Large intestine (tissue), 12 donors: ENCODE measurements at places on chromosomes 4 and X. TPM values are rescaled to one million over a fixed set of nuclear protein-coding genes. Genes with fewer than 3 reads are reported as not detected.

CYLC1 gene
- not detected for polyA plus RNA-seq

DNA sequence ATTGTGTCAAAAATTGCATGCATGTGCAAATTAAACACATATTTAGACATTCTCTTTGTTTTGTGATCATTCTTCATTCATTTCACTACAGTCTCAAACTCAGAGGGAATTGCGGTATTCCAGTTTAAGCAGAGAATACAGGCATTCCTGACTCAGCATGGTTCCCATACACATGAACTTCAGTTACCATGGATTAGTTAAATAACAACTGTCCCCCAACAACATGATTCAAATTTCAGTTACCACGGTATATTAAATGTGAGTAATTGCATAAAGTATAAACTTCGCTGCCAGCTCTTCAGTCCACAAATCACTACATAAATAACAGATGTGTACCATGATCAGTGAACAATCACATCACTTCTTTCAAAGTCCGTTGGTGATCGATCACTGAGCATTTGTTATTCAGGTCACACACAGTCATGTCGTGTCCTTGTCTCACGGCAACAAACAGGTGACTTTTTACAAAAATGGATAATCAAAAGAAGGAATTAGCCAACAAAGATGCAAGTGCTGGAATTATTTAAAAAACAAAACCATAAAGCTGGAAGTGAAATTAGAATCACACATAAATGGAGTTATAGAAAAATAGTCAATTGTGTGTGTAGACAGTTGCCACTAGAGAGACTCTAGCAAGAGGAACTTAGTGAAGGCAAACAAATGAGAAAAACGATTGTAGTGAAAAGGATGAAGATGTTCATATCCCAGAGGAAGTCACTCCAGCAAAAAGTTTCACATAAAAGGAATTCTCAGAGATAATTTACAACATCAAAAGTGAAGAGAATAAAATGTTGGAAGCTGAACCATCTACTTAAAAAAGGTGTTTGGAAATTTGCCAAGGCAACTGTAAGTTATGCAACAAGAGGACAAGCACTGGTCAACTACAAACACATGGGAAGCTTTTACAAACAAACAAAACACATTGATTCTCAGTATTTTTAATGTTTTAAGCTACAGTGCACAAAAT is 138.6 kb upstream of the SMARCAD1 start:
- H3K27ac ChIP-seq, result no peak overlapping the region
- no peaks in the 10 kb centered on the region for H3K36me3 ChIP-seq
- no peaks in the 10 kb centered on the region for H3K4me1 ChIP-seq
- no peaks in the 10 kb centered on the region for H3K27me3 ChIP-seq
- no peak for DNase-seq
- no peak overlapping the region for H3K4me3 ChIP-seq

- H3K36me3 ChIP-seq, result no peaks in the 10 kb centered on the region
- H3K27me3 ChIP-seq, result no peaks in the 10 kb centered on the region
- H3K27ac ChIP-seq, result no peak overlapping the region
- H3K4me1 ChIP-seq, result no peaks in the 10 kb centered on the region
- DNase-seq, result no peak
Observed at GRCh38 chr4:48178931-48179330, 44.9 kb upstream of the TXK start.

DNA sequence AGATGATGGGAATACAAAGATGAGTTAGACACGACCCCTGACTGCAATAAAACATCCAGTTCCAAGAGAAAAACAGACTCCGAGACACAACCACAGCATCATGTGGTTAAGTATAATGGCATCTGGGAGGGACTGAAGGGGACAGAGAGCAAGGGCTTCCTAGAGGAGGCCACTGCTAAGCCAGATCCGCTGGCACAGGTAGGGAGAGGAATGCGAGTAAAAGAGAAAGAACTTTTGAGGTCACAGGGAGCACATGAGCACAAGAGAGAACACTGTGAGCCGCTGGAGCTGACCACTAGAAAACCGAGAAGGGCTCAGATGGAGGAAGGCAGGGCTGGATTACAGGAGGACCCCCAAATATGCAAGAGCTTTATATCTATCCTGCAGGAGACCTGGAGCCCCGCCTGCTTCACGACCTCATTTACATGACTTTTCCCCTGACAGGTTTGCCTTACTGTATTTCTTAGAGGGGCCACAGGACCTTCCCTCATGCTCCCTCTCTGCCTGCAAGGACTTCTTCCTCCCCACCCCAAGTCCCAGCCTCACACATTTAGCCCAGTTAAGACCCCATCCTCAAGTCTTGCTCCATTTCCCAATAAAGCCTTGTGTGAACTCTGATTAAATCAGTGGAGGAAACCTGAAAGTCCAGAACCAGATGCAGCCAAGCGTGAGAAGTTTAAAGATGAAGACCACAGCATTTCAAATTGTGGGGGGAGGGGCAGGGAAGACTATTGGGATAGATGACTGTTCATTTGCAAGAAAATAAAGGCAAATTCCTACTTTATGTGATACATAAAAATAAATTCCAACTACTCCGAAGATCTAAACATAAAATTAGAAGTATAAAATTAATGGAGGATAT is 29.6 kb downstream of the MFAP3L start:
- DNase-seq, result no peak
- no peaks in the 10 kb centered on the region for H3K36me3 ChIP-seq
- no peak overlapping the region for H3K4me3 ChIP-seq
- no peak overlapping the region for H3K27ac ChIP-seq
- H3K4me1 ChIP-seq, result no peaks in the 10 kb centered on the region

CENPVL2 gene
- polyA plus RNA-seq, result 0.19 TPM

- no peak overlapping the region for H3K4me3 ChIP-seq
- no peaks in the 10 kb centered on the region for H3K4me1 ChIP-seq
- H3K36me3 ChIP-seq, result no peaks in the 10 kb centered on the region
- no peak overlapping the region for H3K27ac ChIP-seq
Observed at GRCh38 chrX:68454476-68455150, 21.3 kb upstream of the OPHN1 start.

EFNB1 gene
- 25.4 TPM for polyA plus RNA-seq

DNA sequence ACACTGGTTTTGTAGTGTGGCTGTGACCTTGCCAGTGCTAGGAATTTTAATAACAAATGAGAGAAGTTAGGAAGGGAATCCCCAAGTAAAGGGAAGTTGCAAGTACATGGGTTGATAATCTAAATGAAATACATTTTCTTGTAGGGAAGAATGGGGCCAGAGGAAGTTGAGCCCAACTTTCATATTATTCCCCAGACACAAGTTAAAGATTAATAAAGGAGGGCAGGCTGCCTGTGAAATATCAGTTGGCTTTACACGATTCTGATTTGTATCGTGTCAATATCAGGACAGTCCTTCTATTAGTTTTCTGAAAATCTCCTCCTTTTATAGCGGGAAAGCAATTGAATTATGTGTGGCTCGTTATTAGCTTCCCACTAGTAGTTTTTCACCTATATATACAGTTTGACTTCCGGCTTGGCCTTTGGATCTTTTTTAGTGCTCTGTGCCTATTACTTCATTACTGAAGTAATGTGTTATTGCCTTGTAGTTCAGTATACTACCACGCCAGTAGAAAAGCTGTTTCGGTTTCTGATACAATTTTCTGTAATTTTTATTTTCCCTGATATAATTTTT is 1.7 kb downstream of the PDLIM5 start:
- DNase-seq, result peak; percentile 92
- no peaks in the 10 kb centered on the region for H3K27me3 ChIP-seq
- H3K36me3 ChIP-seq, result peaks cover 4% of the 10 kb centered on the region
- peak overlapping the region; percentile 97 for H3K27ac ChIP-seq
- peak overlapping the region; percentile 96 for H3K4me3 ChIP-seq

DNA sequence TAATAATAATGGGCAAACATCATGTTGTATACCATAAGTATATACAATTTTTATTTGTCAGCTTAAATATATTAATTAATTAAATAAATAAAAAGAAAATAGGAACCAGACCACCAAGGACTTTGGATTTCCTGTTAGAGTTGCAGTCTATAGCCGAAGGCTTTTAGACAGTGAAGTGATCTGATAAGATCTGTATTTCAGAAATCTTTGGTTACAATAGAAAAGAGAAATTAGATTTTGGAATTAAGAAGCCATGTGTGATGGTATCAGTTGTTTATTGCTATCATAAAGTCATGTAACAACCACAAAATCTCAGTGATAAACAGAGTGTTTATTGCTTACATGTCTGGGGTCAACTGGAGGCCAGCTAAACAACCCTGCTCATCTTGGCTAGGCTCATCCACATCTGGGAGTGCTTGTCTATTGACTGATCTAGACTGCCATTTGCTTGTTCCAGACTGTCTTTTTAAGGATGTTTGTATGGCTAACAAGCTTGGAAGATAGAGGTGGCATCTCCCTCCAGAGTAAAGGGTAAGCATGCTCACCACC is 142.1 kb upstream of the USP9X start:
- no peaks in the 10 kb centered on the region for H3K27me3 ChIP-seq
- H3K4me3 ChIP-seq, result no peak overlapping the region
- no peak for DNase-seq
- peaks cover 4% of the 10 kb centered on the region for H3K4me1 ChIP-seq
- no peak overlapping the region for H3K27ac ChIP-seq

DNA sequence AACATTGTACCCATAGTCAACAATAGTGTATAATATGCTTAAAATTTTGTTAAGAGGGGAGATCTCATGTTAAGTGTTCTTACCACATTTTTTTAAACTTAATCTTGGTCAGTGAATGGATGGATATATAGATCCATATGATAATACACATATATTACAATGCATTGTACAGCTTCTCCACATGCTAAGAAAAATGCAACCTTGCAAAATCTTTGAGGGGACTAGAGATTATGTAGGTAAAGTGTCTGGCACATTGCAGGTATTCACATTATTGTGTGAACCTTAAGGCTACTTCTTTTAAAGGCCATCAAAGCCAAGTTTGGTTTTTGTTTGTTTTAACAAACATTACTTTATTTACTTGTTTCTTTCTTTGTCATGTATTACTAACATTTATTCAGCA is 10.4 kb upstream of the GPC3 start:
- DNase-seq, result no peak
- no peaks in the 10 kb centered on the region for H3K27me3 ChIP-seq
- H3K36me3 ChIP-seq, result no peaks in the 10 kb centered on the region
- no peak overlapping the region for H3K4me3 ChIP-seq

DNA sequence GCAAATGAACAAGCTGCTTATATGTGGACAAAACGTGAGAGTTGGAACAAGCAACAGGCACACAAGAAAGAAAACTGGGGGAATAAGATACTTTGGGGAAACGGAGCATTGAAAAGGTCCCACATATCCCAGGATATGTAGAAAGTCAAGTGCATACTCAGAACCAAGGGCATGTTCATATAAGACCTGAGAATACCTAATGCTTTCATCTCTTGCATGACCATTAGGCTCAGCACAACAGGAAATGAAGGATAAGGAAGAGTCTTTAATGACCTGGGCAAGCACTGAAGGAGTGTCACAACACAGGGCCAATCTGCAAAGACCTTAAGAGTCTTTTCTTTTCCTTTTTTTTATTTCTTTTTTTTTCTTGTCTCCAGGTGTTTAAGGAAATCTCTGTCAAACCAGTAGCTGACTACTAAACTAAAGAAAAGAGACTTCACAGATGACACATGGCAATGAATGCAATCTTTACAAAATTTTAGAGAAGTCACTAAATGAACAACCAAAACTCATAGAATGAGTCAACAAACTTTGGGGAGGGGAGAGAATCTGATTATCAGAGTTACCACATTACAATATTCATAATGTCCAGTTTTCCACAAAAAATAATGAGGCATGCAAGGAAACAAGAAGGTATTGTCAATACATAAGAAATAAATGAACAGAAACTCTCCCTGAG is 67.9 kb upstream of the STK26 start:
- H3K27ac ChIP-seq, result no peak overlapping the region
- H3K36me3 ChIP-seq, result no peaks in the 10 kb centered on the region
- H3K4me3 ChIP-seq, result no peak overlapping the region
- H3K4me1 ChIP-seq, result no peaks in the 10 kb centered on the region
- H3K27me3 ChIP-seq, result no peaks in the 10 kb centered on the region
- no peak for DNase-seq

XAGE2 gene
- 0.12 TPM for polyA plus RNA-seq

USP53 gene
- 20.3 TPM for polyA plus RNA-seq

IRAK1 gene
- 53.8 TPM for polyA plus RNA-seq

- H3K36me3 ChIP-seq, result no peaks in the 10 kb centered on the region
- no peak for DNase-seq
- no peak overlapping the region for H3K4me3 ChIP-seq
- H3K27me3 ChIP-seq, result no peaks in the 10 kb centered on the region
- H3K27ac ChIP-seq, result no peak overlapping the region
Observed at GRCh38 chr4:100450449-100450848, 67.4 kb downstream of the EMCN start.

DNA sequence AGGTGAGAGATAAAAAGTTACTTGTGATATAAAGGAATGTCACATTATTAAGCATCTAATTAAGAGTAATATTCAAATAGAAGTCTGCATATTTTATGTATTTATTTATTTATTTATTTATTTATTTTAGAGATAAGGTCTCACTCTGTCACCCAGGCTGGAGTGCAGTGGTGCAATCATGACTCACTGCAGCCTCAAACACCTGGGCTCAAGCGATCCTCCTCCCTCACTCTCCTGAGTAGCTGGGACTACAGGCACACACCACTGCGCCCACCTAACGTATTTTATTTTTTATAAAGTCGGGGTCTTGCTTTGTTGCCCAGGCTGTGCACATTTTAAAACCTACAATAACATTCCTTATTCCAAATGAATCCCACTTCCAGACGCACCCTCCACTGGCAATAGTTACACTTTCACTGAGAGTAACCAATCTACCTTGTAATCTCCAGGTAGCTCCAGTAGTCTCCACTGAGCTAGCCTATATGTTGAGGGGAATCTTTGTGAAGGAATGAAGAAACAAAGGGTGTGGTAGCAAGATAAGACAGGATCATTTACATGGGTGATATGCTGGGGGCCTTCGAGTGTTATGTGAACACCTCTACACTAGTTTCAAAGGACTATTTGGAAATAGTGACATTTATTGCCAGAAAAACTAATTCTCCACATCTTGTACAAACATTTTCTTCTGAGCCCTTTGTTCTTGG is 11.9 kb downstream of the SH3D19 start:
- H3K4me3 ChIP-seq, result no peak overlapping the region
- H3K27ac ChIP-seq, result peak overlapping the region; percentile 74
- H3K27me3 ChIP-seq, result no peaks in the 10 kb centered on the region
- DNase-seq, result peak; percentile 48
- peaks cover 43% of the 10 kb centered on the region for H3K4me1 ChIP-seq

DNA sequence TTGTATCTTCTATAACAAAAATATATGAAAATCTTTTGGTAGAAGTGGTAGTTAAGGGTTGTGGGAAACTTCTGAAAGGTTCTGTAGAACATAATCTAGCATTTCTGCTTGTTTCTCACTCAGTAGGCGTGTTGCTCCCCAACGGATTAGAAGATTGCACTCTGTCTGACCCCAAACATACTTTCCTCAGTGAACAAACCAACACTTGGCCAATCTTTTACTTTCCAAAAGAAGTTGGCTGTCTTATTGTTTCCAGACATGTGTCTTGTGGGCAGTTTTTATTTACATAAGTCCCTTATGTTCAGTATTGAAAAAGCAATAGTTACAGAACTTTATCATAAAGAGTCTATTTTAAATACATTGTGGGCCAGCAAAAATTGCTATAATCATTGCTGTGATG is 312.8 kb upstream of the EPHA5 start:
- no peaks in the 10 kb centered on the region for H3K4me1 ChIP-seq
- no peaks in the 10 kb centered on the region for H3K27me3 ChIP-seq
- no peak overlapping the region for H3K4me3 ChIP-seq
